ENCODE measurements at places on chromosomes 1 and 21.
A peak's percentile ranks its signal among the peaks of the same experiment; 100 is the strongest.

DNA sequence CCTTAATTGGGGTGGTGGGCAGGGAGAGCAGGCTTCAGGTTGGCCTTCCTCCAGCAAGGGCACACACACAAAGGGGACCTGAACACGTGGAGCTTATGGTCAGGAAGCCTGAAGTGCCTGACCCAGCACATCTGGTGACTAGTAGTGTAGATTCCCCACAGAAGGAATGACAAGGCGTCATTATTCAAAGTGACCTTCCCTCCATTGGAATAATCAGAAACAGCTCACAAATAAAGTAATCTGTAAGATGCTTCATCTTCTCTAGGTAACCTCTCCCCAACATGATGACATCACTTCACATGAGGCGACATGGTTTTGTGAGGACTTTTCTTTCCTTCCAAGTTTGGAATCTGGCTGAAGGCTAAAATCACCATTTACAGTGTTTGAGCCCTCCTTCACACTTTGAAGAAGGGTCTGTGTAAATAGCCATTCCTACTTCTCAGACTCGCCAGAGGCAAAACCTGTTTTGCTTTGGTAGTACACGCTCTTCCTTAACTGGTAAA, 32.8 kb upstream of the ERG start:
- DNase-seq, result no peak

DNA sequence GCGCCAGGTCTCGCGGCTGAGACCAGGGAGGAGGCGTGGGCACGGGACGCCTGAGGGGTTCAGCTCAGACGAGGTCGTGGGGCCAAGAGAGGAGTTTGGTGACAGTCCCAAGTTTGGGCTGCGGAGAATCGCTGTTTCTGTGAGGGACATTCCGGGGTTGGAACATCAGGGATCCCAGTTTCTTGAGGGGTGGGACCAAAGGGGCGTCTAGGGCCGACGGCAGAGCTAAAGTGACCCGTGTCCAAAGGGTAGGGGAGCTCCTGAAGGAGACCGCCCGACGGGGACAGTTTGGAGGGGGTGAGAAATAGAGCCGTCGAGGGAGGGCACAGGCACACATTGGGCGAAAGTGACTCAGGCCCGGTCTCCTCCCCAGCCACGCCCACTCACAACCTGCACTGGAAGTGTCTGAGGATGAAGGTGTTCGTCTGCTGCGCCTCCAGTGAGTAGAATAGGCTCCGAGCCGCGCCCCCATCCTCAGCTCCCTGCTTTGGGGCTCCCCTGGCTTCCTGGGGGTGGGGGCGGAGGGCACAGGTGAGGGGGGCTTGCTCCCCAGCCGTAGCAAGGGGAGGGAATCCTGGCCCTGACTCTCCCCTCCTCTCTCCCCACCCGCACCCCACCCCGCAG, 7.0 kb downstream of the EFNA3 start:
- peak; percentile 47 for DNase-seq

GRCh38 chr1:177227978-177228692, 57.4 kb downstream of the BRINP2 start:
- no peak for DNase-seq

DNA sequence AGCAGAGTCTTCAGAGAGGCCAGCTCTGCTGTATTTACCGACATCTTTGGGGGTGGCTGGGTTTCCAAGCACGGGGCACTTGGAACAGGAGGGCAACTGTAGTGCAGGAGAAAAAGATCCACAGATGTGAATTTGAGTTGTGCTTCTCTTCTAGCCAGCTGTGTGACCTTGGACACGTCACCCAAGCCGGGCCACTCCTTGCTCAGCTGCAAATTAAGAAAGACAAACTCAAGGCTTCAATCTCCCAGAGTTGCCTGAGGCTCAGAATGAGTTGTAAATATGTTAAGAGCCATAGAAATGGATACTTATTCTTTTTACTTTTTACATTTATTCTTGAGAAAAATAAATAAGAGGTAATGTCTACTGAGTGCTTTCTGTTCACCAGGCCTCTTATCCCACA, 24.3 kb downstream of the GRIK3 start:
- DNase-seq, result no peak

DNA sequence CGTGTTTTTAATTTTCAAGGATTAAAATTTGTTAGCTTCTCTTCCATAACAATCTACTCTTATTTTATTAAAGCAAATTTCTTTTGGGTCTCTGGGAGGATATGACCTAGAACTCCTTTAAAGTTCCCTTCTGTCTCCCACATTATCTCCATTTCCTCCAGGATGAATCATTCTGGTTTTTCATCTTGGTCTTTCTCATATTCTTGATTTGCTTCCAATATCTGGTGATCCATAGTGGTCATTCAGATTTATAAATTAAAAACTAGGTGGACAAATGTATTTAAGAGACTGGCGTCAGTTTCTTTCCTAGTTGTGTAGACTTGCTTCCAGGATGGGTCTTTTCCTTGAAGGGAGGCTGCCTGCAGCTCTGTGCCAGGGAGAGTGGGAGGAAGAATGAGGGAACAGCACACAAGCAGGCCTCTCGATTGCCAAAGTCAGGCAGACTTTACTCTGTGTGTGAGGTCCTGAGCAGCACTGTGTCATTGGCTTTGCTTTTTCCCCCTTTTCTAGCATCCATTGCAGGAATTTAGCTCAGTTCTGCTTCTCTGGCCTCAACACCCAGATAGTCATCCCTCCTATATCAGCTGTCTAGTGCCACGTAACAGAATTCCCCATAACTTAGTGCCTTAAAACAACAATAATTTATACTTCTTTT, 48.1 kb upstream of the FOXO6 start:
- DNase-seq, result no peak

DNA sequence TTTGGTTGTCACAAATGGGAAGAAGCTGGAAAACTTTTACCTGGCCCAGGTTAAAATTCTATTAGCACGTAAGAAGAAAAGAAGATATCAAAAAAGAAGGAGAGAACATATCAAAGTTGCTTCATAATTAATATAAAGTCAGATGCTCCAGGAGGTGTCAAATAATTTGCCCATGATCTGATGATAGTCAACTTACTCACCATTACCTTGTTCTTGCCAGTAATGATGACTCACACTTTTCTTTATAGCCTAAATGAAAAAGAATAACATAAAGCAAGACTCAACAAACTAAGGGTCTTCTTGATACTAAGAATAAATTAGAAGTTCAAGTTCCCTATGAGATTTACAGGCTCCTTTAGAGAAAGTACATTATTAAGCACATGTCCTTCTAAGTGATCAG, 580.4 kb downstream of the TTLL7 start:
- no peak for DNase-seq

DNA sequence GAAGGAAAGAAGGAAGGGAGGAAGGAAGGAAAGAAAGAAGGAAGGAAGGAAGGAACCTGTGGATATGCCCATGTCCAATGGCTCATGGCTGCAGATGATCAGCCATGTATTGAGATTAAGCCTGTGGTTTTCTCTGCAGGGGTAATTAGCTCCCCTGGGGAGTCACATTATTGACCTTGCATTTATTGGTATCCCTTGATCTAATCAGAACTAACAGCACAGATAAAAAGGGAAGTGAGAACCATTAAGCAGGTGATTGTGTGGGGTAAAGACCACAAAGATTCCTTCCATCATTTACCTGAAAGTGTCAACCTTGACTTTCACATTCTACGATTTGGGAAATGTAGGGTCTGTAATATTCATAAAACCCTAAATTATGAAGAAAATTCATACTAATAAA, 390.7 kb downstream of the BRINP2 start:
- DNase-seq, result no peak

- DNase-seq, result no peak
These were observed 19.8 kb downstream of the SH3BP5L start for GRCh38 chr1:248805876-248806275.

DNA sequence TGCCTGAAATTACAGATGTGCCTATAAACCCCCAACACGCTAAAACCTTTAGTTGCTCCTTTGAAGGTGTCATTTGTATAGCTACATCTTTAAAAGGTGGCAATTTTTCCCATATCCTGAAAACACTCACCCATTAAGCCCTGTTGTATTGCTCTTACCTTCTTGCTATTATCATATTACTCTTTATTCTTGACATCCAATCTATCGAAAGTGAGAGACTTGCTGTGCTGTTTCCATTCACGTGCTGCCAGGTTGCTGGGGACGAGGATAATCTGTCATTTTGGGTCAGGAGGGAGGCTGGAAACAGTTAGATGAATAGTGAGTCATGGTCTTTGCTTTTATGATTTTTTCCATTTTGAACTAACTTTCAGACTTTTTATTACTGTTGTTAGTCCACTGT, 213.0 kb upstream of the PRMT6 start:
- DNase-seq, result no peak

DNA sequence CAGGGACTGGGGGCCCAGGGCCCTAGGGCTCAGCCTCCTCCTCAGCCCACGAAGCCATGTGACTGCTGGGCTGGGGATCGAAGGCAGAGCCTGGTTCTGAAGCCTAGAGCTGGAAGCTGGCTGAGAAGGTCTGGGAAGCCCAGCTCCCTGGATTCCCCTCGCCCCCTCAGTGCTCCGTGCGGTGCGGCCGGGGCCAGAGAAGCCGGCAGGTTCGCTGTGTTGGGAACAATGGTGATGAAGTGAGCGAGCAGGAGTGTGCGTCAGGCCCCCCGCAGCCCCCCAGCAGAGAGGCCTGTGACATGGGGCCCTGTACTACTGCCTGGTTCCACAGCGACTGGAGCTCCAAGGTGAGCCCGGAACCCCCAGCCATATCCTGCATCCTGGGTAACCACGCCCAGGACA, 9.1 kb downstream of the ADAMTSL4 start:
- no peak for DNase-seq

DNA sequence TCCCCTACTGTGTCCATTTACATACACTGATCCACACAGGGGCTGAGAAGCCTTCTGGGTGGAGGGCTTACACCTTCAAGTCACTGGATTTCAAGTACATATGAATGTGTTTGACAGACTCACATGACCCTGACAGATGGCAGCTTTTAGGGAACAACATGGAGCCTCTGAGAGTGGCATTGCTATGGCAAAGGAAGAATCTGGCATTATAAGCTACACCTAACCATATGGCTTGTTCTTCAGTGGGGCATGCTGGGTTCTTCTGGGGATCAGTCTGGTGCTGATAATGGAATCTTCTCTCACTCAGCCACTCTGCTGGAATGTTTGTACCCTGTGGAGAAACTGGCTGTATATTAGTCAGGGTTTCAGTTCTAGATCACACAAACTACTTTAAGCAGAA, 68.5 kb upstream of the PDE4B start:
- DNase-seq, result no peak

DNA sequence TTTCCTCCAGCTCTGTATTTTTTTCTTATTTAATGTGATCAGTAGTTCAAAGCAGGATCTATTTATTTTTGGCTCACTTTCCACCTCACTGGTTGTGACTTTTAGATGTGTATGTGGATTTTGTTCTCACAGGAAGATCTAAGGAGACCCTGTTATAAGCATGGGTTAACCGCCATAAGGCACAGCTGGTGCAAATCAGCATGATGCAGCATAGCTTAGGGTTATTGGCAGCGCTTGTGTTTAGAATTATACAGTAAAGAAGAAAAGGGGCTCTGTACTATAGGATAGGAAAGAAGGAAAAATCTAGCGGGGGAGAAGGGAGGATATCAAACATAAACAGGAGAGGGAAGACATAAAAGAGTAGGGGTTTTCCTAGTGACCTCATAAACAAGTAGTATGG, 26.9 kb upstream of the RGL1 start:
- no peak for DNase-seq

DNA sequence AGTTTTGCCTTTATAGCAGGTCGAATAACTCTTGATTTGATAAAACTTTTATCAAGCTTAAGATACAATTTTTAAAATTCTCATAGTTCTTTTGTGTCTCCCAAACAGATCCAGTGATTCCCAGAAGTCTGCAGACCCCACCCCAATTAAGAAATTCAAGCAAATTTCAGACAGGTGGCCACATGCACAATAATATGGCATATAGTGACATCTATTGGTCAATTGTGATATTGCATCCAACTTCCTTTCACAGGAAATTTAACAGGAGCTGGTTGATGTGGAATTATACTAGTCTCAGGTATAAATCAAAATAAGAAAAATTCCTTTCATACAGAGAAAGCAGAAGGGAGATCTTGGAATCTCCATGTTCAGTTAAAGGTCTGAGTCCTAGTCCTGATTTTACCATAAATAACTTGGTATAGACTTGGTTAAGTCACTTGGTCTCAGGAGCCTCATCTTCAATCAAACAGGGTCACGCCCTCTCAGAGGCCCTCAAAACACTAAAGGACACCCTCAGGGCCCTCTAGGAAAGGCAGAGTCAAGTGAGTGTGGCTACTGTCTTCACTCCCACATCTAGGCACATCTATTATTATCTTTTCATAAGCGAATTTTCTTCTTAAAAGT, 24.1 kb downstream of the PIGM start:
- DNase-seq, result no peak

DNA sequence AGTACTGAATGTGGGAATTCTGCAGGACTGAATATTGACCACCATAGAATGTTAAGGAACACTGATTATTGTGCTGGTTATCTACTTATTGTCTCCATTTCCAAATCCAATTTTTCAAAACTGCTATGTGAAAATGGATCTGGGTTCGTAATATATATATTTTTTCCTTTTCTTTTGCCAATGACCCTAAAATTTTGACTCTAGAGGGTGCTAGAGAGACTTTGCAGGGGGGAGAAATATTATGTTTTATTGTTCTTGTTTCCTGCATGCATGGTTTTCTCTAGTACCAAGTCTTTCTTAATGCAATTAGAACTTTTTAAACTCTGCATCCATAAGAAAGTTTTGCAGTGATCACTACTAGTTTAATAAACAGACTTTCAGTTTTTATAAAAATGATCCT, 1256.9 kb downstream of the BRINP3 start:
- no peak for DNase-seq

GRCh38 chr21:27570306-27570868, 603.5 kb upstream of the ADAMTS5 start:
- DNase-seq, result no peak

DNA sequence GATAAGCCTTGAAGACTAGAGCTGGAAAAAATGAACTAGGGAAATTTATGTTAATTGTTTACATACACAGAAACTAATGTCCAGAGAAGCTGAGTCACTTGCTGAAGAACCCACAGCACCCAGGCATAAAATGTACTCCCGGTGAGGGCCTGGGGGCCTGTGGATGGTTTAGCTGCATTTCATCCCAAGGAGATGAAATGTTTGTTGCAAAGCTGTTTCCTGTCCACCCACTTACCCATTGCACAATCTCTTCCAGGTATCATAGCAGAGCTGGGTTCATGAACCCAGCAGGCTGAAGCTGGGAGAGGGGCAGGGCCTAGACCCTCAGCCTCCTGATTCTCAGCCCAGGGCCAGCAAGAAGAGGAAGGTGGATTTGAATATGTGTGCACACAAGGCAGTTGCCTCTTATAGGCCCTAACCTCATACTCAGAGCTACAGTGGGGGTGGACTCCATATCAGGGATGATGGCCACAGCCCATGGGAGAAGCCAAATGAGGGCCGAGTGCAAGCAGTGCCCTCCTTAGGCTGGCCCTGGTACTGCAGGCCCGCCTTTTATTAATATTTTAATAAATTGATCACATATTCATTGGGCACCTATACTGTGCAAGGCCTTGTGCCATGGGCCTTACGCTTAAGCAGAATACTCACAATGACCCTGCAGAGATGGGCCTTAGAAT, 110.8 kb downstream of the LACTBL1 start:
- DNase-seq, result no peak

Data from activated CD4-positive, CD25-positive, alpha-beta regulatory T cell treated with anti-CD3 and anti-CD28 coated beads, Interleukin-2, amount 50 U/mL, for 16 hours (primary cell).